ENCODE measurements at places on chromosomes 7 and 10. TPM values are rescaled to one million over a fixed set of nuclear protein-coding genes. Genes with fewer than 3 reads are reported as not detected.

DNA sequence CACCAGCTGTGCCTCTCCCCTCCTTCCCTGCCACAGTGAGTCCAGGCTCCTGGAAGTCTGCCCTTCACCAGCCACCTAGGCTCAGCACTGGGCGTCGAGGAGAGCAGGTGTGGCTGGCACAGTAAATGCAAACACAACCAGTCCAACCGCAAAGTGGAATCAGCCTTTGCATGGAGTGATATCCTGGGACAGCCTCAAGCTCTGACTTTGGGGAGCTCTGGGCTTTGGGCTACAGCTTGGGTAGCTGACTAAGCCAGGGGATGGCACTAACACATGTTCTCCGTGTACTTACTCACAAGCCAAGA lies 312.4 kb downstream of the KCNMA1 start:
- no peak for DNase-seq

GRCh38 chr10:105837951-105838350 lies 1196.9 kb downstream of the SORCS3 start:
- DNase-seq = peak; percentile 77

DNA sequence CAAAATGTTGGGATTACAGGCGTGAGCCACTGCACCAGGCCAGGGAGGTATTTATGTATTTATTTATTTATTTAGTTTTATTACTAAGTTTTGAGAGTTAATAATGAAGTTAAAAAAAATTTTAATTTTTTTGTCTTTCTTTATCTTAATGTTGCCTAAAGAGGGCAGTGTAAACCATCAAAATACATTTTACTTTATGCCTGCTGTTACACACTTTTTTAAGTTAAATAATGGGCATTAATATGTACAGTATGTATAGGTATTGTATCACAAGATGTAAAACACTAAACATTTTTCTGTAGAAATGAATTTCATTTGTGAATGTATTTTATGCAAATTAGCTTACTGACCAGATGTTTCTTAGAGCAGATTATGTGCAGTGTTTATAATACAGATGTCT lies 129.4 kb downstream of the AASS start:
- peak; percentile 6 for DNase-seq

The PDE1C gene
- polyA plus RNA-seq = 1.7 TPM

The LRIT1 gene
- polyA plus RNA-seq = not detected

The OPN1SW gene
- 2.3 TPM for polyA plus RNA-seq

The OR9A2 gene
- polyA plus RNA-seq = not detected

The KLF14 gene
- 1.3 TPM for polyA plus RNA-seq

DNA sequence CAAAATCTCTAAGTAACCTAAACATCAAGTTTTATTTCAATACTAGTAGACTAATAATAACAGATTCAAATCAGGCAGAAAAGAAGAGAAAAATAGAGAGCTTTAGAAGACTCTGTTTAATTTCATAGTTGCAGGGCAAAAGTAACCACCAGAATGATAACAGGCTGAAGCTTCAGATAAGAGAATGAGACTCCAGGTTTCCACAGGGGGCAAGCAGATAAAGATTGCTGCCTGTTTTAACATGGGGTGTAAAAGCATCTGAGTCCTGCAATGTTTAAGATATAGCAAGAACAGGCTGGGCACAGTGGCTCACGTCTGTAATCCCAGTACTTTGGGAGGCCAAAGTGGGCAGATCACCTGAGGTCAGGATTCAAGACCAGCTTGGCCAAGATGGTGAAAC lies 11.0 kb downstream of the CROT start:
- DNase-seq = no peak

GRCh38 chr7:48617993-48618392 lies 306.4 kb upstream of the CDC14C start:
- no peak for DNase-seq

The FAM180A gene
- polyA plus RNA-seq = 0.56 TPM

DNA sequence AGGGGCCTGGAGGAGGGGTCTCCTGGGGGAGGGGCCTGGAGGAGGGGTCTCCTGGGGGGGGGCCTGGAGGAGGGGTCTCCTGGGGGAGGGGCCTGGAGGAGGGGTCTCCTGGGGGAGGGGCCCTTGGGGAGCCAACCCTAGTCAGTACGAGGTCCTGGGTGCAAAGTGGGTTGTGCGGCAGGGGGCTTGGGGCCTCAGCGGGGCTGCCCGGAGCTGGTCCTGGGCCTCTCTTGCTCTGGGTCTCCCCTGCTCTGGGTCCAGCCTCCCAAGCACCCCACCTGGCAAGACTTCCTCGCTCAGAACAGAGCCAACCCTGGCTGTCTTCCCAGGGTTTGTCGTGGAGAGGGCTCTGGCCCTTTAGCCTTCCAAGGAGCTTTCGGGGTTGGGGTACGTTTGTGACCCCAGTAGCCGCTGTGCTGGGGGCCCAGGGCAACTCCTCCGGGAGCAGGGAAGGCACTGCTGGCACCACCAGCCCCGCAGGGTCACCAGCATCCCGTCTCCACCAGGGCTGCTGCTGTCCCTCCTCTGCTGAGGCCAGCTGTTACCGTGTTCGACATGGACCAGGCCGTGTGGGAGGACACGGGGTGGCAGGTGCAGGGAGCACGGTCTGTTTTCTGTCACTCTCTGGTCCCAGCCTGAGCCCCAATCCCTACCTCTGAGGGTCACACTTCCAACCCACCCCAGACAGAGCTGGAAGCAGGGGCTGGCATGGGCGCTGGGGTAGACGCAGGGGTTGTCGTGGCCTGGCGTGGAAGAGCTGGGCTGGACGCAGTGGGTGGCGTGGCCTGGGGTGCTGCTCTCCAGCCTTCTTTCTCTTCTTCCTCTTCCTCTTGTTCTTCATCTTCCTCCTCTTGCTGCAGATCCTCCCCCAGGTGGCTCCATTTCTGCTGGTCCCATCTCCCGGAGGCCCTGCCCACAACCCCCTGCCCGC lies 22.8 kb downstream of the PWWP2B start:
- DNase-seq = no peak

The CCL24 gene
- not detected for polyA plus RNA-seq

DNA sequence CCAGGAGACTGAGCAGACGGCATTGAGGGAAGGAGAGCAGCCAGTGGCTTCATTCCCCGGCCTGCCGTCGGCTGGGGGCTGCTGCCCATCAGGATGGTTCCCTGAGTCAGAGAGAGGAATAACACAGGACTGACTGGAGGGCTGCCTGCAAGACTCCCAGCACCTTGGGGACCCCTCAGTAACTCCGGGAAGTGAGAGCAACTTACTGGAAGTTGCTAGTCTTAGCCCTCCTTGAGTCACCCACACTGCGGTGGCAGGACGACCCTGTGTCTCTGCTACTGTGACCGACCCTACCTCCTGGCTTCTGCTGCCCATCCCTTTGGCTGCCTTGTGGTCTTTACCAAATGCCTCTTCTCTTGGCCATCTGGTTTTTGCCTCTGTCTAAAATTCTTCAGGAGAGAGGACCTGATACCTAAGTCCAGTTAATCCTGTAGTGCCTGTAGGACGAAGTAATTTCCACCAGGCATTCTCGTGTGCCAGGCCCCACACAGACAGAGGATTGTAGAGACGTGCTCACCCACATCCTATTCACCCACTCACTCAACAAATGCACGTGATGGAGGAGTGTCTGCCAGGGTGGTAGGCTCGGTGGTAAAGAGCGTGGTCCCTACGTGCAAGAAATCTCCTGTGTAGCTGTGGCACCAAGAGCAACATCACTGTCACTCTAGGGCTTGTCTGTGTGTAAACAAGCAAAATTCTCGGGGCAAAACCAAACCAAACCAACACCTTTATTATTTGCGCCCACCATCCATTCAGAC lies 156.5 kb downstream of the PRKCQ start:
- no peak for DNase-seq

- DNase-seq = peak; percentile 43
These were observed 44.8 kb downstream of the ZNF800 start for GRCh38 chr7:127347567-127348246.

- no peak for DNase-seq
These were observed 1.7 kb upstream of the NCAPG2 start for GRCh38 chr7:158706273-158706704.

DNA sequence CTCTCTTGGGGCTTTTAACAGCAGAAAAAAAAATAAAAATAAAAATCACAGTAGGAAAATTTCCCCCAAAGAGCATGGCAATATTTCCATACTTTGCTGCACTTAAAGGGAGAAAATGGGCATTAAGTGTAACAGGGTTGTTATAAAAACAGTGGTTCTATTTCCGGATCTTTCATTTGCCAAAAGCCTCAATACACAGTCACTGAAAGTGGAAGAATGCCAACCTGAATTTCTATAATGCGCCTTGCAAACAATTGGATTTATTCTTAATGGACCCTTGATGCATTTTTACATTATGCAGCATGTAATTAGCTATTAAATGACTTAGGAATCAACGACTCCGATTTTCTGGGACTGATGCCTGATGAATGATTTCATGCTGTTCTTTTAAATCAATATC lies 127.6 kb upstream of the NANOS1 start:
- no peak for DNase-seq

DNA sequence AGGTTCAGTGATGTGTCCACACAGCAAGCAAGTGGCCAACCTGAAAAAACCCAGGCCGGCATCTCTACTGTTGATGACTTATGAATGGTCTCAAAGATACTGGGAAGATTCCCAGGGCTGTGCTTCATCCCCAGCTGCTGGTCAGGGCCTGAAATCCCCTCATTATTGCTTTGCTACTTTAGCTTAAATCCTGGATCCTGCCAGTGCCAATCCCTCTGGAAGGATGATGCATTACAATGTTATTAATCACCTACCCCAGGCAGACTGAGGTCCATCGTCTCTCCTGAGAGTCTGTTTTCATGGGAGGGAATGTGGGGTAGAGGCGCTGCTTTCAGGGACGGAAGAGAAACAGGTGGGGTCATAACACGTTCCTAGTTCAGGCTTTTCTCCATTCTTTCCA lies 371.6 kb downstream of the RPS24 start:
- no peak for DNase-seq

The SEMA3A gene
- polyA plus RNA-seq = 37.5 TPM

- DNase-seq = no peak
These were observed 325.5 kb downstream of the SFMBT2 start for GRCh38 chr10:7085147-7085912.

The PTPRN2 gene
- polyA plus RNA-seq = 3.1 TPM

- DNase-seq = no peak
These were observed 35.3 kb upstream of the IFRD1 start for GRCh38 chr7:112414855-112415490.

All from muscle of back (tissue), 13 donors.